ENCODE measurements at places on chromosomes 3 and 15. TPM values are rescaled to one million over a fixed set of nuclear protein-coding genes. Genes with fewer than 3 reads are reported as not detected.

RASL12 gene
- 0.36 TPM for total RNA-seq

C3orf49 gene
- total RNA-seq: not detected

SSUH2 gene
- total RNA-seq: not detected

PLA2G4D gene
- total RNA-seq: not detected

C3orf70 gene
- total RNA-seq: 1.4 TPM

DAZL gene
- total RNA-seq: not detected

P2RY13 gene
- not detected for total RNA-seq

CCR3 gene
- not detected for total RNA-seq

EFHB gene
- 0.29 TPM for total RNA-seq

SI gene
- total RNA-seq: not detected

FBXW12 gene
- total RNA-seq: not detected

PRR23A gene
- total RNA-seq: not detected

MME gene
- total RNA-seq: 102 TPM

ARNT2 gene
- total RNA-seq: 30.0 TPM

SLC24A5 gene
- total RNA-seq: not detected

CLDN18 gene
- not detected for total RNA-seq

STAC gene
- 6.5 TPM for total RNA-seq

ARPP21 gene
- not detected for total RNA-seq

TRPM1 gene
- under 0.01 TPM for total RNA-seq

GUCA1C gene
- total RNA-seq: not detected

FHIT gene
- total RNA-seq: 3.3 TPM

GOLGA6D gene
- total RNA-seq: not detected

NAALADL2 gene
- total RNA-seq: 23.5 TPM

SLC28A1 gene
- not detected for total RNA-seq

FMN1 gene
- 9.0 TPM for total RNA-seq

CNTN3 gene
- total RNA-seq: 0.36 TPM

CGNL1 gene
- 1.1 TPM for total RNA-seq

SETMAR gene
- 11.9 TPM for total RNA-seq

EAF2 gene
- 1.4 TPM for total RNA-seq

MASP1 gene
- total RNA-seq: 1.2 TPM

CNTN6 gene
- total RNA-seq: not detected

GP9 gene
- not detected for total RNA-seq

CACNA2D3 gene
- under 0.01 TPM for total RNA-seq

CCDC54 gene
- total RNA-seq: not detected

HTR3E gene
- not detected for total RNA-seq

TGFBR2 gene
- total RNA-seq: 162 TPM

CAPN3 gene
- total RNA-seq: 1.1 TPM

INTS14 gene
- 31.5 TPM for total RNA-seq

PPARG gene
- total RNA-seq: 7.2 TPM

SERINC4 gene
- not detected for total RNA-seq

CYP1A2 gene
- not detected for total RNA-seq

ITIH3 gene
- total RNA-seq: under 0.01 TPM

VEPH1 gene
- 23.2 TPM for total RNA-seq

ANKRD63 gene
- total RNA-seq: not detected

IGSF10 gene
- 2.7 TPM for total RNA-seq

IL5RA gene
- total RNA-seq: not detected

SPINT1 gene
- total RNA-seq: 0.72 TPM

NEO1 gene
- total RNA-seq: 64.2 TPM
